Fibroblast of skin of right biceps (primary cell): ENCODE measurements at places on chromosomes 3 and 15.
A peak's percentile ranks its signal among the peaks of the same experiment; 100 is the strongest.

- DNase-seq: no peak
Observed at GRCh38 chr3:149959443-149959842, 11.3 kb downstream of the PFN2 start.

- no peak for DNase-seq
Observed at GRCh38 chr15:22981051-22981840, 1.1 kb upstream of the CYFIP1 start.

- no peak for DNase-seq
Observed at GRCh38 chr3:101725890-101726275, 1.5 kb downstream of the CEP97 start.

GRCh38 chr3:197224034-197224444 is 74.4 kb downstream of the DLG1 start:
- peak; percentile 64 for DNase-seq

DNA sequence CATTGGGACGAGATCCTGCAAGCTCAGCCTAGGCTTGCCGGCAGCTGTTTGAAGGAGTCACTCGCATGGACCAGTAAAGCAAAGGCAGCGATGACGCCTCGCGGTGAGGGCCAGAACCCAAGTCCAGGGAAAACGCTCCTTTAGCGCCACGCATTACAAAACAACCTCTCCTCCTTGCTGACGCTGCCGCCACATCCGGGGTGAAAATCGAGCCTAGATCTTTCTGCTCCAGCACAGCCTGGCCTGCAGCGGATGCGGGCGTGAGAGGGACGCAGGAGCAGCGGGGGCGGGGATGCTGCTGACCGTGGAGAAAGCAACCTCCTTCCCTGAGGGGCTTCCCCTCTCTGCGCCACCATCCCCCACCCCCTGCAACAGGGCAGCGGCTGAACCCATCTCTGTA is 46.7 kb downstream of the CASR start:
- DNase-seq: no peak

- no peak for DNase-seq
Observed at GRCh38 chr3:48256557-48256956, 15.7 kb downstream of the ZNF589 start.

GRCh38 chr15:74635228-74635627 is 19.6 kb downstream of the CLK3 start:
- peak; percentile 54 for DNase-seq

GRCh38 chr3:40414270-40414669 is 27.3 kb downstream of the ENTPD3 start:
- DNase-seq: no peak
